Activated T-helper 1 cell treated with anti-CD3 and anti-CD28 coated beads, Interleukin-12 subunit alpha, Interleukin-12 subunit beta, Interleukin-2, Interleukin-4 antibody, amounts not matched to agents 30 ng/mL and 10 ng/mL and 1 ng/mL, durations not matched to agents 14 hours and 24 hours and 36 hours (primary cell): ENCODE measurements at places on chromosomes 4 and X. TPM values are rescaled to one million over a fixed set of nuclear protein-coding genes. Genes with fewer than 3 reads are reported as not detected.

DNA sequence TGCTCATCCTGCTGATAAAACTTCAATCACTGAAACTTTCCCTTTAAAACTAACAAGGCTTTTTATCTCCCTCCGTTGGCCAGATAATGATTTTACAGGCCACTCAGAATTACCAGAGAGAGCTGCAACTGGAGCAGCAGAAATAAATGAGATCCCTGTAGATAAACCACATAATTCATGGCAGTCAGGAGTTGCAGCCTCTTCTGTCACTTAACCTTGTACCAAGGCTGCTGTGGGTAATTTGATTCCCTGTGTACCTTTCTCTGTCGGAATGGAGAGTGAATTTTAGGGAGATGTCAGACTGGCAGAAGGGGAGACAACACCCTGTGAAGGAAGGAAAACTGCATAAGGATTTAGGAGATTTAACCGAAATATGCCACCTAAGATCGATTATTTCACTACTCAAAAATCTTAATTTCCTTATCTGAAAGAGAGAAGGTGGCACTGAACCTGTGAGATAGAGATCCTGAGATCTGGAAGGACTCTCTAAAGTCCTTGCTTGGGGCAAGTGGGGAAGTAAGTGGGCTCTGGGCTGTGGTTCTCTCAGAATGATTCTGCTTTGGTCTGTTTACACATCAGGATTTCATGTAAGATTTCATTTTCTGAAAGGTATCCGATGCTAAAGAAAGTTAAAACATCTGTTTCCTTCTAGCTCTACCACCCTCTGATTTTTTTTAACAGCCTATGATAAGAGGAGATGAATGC lies 14.3 kb upstream of the TSPAN5 start:
- DNase-seq, result no peak

Gene FGF13
- not detected in 2 replicates for total RNA-seq

Gene MED28
- total RNA-seq, result 46.6 and 49.6 TPM in 2 replicates

Gene MAP9
- total RNA-seq, result 5.9 and 6.2 TPM in 2 replicates

DNA sequence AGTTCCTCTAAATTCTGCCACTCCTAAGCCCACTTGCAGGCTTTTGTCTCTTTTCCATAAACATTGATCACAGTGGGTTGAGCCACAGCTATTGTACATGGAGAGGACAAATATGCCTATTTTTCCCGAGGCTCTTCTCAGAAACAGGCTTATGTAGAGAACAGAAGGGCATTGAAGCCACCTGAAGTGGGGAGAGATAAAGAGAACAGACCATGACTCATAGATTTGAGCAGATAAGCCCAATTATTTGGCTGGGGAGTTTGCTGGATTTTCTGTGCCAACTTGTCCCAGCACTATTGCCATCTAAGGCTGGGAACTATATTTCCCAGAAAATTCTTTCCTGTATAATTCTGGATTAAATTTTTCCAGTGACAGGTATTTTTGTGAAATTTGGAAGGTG lies 446.1 kb upstream of the RPS6KA3 start:
- no peak for DNase-seq

DNA sequence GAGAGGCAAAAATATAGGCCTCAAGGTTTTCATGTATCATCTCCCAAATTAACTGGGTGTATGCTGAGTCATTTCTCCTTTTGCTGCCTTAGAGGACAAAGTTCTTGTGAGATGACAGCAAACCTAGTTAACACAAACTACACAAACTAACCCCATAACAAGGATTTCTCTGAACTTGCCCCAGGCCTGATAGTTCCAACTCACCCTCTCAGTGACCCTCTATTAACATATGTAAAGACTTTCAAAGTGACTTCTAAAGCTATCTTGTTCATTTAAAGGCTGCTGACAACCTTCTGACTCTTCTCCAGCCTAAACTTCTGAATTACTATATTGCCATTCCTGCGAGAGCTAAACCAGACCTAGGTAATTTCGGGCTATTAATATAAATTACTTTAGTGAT lies 43.2 kb upstream of the CCDC149 start:
- no peak for DNase-seq
